ENCODE measurements at places on chromosomes 2 and 18.

GRCh38 chr2:226836548-226836885 lies 663 bp downstream of the RHBDD1 start:
- DNase-seq = no peak

- no peak for DNase-seq
Observed at GRCh38 chr2:148306027-148306426, 285.1 kb downstream of the MBD5 start.

DNA sequence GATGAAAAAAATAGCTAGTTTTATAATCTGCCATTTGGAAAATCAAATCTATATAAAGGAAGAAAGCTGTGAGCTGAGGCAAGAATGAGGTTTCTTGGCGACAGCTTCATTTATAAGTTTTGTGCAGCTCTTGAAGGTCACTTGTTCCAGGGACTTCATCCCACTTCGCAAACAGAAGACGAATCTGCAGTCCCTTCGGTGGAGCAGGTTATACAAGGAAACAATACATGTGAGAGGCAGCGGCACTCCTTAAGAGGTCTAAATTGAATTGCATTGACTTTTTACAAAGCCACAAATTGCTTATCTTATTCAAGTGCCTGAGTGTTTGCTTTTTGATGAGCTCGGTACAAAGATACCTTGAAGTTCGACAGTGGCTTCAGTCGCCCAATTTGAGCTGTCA lies 72.2 kb downstream of the C1QL2 start:
- DNase-seq = no peak

DNA sequence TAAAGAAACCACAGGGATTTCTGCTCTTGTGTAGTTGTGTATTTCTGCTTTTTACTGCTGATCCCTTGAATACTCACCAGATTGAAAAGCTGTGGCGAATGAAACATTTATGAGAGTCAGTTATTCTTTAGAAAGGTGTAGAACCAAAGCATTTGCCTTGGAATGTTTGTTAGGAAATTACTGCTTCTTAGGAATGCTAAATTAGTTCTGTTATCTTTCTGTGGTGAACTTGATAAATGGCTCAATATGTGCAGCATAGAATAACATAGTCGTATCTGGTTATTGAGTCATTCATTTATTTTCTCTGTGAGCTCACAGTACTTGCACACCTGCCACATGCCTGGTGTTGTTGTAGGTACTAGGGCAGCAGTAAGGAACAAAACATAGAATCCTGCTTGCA lies 57.0 kb upstream of the FAM237A start:
- DNase-seq = no peak

DNA sequence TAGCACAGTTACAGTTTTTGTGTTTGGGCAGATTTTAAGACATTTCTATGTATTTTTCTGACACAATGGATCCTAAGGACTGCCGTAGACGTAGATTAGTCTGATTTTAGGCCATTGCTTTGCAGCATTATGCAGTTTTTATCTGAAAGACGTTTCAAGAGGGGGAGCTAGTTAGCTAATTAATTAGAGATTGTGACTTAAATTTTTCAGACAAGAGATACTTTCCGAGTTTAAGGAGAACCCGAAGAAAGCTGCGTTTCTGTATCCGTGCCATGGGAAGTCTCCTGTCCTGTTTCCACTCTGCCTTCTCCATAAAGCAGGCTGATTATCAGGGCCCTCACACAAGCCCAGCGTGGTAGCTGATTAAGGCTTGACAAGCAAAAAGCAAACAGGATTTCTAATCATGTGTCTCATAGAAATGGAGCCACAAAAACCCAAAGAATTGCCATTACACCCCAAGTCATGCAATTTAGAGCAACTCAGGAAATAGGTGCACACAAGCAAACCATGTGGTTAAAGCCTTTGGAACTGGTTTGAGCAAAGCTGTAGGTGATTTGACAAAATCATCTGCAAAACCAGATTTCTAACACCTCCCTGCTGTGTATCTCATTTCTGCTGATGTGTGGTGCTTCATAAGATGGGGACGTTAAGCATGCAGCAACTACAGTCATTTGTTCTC lies 808.1 kb downstream of the RNF144A start:
- DNase-seq = no peak

DNA sequence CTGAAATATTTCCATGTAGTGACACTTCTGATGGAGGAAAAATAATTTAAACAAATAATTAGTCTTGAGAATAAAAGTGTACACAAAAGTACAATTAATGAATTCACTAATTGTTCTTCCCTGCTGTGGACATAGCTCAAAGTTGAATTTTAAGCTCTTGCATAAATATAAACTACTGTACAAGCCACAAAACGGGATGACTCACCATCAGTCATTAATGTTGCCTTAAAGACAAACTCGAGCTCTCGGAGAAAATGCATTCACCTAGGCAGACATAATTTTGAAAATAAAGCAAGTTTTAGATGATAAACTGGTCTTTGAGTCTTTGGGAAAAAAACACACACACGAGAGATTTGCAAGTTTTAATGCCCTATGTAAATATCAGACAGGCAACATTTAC lies 436.4 kb downstream of the ZNF521 start:
- DNase-seq = no peak

GRCh38 chr2:120398996-120399888 lies 53.3 kb downstream of the INHBB start:
- peak; percentile 58 for DNase-seq

DNA sequence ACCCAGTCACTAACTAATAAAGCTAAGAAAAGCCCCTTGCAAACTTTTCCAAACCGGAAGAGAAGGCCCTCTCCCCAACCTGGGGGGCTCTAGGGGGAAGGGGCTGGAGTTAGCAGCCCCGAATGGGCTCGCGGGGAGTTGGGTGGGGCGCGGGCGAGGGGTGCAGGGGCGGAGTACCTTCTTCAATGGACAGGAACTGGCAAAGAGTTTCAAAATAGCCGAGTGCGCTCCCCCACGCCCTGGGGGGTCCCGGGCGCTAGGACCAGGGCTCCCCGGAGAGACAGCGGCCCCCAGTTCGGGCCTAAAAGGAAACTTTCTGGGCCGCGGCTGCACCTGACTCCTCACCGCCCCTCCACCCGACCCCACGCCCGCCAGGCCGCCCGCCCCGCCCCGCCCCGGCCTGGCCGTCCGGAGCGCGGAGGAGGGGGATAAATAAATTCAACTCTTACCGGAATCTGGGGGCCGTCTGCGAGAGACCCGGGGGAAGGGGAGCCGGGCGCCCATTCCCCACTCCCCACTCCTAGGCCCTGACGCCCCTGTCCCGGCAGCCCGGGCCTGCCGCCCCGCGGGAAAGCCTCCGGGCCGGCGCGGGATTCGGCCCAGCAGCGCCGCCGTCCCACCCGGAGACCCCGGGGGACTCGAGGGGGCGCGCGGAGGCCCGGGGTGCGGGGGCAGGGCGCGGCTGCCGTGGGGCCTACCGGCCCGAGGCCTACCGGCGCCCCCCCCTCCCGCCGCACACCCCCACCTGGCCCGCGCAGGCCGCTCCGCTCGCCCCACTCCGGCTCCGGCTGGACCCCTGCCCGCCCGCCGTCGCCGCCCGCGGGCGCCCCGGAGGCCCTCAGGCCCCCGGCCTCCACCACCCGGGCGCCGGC lies 868 bp downstream of the INO80D start:
- peak; percentile 81 for DNase-seq

- DNase-seq = no peak
Observed at GRCh38 chr2:205982776-205983327, 103.1 kb downstream of the INO80D start.

DNA sequence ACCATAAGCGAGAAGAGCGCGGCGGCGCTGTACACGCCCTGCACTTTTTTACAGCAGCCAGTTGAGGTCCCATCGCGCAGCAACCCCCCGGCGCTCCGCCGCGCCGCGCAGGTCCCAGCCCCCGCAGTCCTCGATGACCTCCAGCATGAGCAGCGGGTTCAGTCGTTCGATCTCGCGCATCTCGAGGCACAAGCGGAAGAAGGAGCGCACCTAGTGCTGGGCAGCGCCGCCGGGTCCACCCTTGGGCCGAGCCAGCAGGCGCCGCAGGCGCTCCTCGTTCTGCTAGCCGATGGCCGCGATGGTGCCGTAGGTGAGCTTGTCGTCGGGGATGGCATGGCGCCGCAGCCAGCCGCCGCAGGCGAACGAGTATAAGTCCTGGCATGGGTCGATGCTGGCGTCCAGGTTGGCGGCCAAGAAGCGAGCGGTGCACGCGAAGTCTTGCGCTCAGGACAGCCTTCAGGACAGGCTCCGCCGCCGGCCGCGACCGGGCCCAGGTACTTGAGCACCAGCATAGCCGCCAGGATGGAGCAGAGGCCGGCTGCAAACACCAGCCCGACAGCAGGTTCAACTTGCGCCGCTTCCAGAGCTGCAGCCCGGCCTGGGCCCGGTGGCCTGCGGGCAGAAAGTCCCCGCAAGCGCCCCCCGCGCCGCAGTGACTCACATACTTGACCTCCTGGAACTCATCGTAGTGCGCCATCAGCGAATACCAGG lies 8.3 kb downstream of the ALPP start:
- DNase-seq = no peak

DNA sequence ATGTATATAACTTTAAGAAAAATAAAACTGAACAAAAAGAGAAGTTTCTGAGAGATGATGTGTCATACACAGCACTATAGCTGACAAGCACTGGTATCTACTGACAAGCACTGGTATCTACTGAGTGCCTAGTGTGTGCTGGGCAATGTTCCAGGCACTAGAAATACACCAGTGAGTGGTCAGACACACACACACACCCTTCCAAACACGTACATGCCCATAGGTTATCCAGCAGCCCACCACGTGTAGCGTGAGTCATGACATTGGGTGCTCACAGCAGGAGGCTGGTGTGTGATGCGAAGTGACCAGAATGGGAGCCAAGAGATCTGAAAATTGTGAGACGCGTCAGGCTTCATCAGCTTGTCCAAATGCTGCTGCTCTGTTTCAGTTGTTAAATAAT lies 12.2 kb upstream of the GNAL start:
- DNase-seq = no peak

DNA sequence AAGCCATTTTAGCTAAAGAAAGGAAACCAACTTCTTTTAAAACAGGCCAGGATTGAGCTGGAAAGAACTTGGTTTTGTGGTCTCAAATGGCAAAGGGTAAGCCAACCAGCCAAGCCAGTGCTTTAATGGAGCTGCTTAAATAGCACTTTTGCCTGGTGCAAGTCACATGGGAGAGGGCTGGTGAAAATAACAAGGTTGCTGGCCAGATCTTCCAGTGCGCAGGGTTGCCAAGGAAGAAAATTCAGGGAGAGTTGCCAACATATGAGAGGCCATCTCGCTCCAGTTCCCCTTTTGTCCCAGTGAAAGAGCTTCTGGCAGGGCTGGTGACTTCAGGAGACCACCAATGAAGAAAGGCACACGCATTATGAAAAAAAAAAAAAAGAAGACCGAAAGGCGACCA lies 57.3 kb downstream of the IRS1 start:
- no peak for DNase-seq

Data from cardiac septum (tissue), 1 donor.